ENCODE measurements at places on chromosomes 12 and 14. TPM values are rescaled to one million over a fixed set of nuclear protein-coding genes. Genes with fewer than 3 reads are reported as not detected.

- no peaks in the 10 kb centered on the region for H3K27me3 ChIP-seq
- H3K27ac ChIP-seq, result no peak overlapping the region
- no peaks in the 10 kb centered on the region for H3K4me1 ChIP-seq
These were observed 65.7 kb downstream of the PIK3C2G start for GRCh38 chr12:18327036-18327435.

GRCh38 chr14:67416810-67417209 lies 4.8 kb upstream of the PLEK2 start:
- no peaks in the 10 kb centered on the region for H3K27me3 ChIP-seq
- H3K4me3 ChIP-seq, result no peak overlapping the region
- no peaks in the 10 kb centered on the region for H3K36me3 ChIP-seq
- H3K27ac ChIP-seq, result no peak overlapping the region
- DNase-seq, result no peak

GRCh38 chr12:1357711-1358110 lies 236.7 kb downstream of the FBXL14 start:
- H3K27me3 ChIP-seq, result no peaks in the 10 kb centered on the region
- no peaks in the 10 kb centered on the region for H3K36me3 ChIP-seq
- no peak overlapping the region for H3K4me3 ChIP-seq

- no peak overlapping the region for H3K4me3 ChIP-seq
- H3K36me3 ChIP-seq, result no peaks in the 10 kb centered on the region
These were observed 6.1 kb downstream of the PELI2 start for GRCh38 chr14:56124327-56124726.

DNA sequence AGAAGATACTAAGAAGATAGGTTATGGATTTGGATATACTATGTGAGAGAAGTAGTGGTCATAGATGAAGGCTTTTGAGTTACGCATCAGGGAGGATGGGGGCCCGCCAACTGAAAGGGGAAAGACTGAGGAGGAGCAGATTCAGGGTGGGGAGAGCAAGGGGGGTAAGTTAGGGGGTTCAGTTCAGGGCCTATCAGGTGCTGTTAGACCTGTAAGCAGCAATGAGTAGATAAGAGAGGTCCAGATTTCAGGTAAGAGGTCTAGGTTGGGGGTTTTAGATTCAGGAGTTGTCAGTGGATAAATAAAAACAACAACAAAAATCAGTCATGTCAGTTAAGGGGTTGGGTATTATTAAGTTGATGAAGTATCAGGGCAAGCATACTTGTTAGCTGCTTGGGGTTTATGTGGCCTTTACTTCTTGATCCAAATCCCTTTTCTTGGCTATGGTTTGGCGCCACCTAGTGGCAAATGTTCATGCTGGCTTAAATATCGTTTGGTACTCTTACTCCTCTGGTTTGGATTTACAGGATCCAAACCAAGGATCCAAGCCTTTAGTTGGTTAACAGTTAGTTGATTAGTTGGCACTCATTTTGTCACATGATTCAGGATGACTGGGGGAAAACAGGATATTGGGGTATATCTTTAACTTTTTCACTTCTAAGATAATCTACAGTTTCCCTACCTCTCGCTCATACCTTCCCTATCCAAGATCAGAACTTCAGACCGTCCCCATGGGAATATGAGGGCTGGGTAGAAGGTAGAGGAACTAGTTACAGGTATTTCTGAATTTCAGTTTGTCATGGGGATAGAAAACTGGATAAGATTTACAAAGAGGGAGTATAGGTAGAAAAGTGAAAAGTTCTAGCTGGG lies 65.1 kb downstream of the PCNX1 start:
- H3K4me1 ChIP-seq, result peaks cover 13% of the 10 kb centered on the region
- no peak overlapping the region for H3K27ac ChIP-seq
- H3K27me3 ChIP-seq, result no peaks in the 10 kb centered on the region
- H3K36me3 ChIP-seq, result peaks cover 4% of the 10 kb centered on the region
- H3K4me3 ChIP-seq, result no peak overlapping the region

DNA sequence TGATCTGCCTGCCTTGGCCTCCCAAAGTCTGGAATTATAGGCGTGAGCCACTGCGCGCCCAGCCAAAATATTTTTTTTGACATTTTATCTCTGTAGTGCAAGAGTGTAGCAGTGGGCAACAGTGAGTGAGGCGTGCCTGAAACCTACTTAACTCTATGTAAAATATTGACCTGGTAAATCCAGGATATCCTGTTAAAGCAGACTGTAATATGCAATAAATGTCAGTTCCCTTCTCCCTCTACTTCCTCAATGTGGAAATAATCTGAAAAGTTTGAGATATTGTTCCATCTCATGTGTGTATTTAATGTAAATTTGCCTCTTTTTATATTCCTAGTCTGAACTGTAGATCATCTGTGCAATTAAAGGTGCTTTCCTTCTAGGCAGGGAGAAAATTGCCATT lies 9.5 kb upstream of the CDK17 start:
- no peak overlapping the region for H3K27ac ChIP-seq
- no peaks in the 10 kb centered on the region for H3K36me3 ChIP-seq
- DNase-seq, result no peak
- H3K4me1 ChIP-seq, result no peaks in the 10 kb centered on the region
- H3K4me3 ChIP-seq, result no peak overlapping the region

DNA sequence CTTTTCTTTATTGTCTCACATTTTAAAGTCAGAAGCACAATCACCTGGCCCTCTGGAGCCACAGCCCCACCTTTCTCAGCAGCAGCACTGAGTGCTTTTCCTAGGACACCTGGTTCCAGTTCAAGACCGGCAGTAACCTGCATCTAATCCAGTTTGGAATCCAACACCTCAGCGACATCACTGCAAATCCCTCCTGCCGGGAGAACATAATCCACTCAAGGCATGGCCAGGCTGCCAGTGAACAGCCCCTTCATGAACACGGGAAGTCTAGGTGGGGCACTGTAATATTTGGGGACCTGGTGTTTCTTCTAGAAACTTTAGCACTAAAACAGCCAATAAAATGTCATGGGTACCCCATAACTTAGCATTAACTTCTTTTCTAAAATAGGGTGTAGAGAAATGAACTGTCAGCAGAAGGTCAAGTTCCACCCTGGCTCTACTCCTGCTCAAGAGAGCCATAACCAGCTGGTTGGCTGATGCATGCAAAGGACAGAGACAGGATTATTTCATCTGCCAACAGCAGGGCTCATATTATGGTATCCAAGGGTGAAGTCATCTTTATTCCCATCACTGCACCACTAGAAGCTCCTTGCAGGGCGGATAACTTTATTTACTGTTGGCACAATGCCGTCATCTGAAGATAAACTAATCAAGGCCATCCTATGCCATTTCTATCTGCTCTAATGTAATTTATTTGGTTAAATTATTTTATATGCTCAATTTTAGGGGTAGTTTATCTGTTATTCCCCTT lies 76.7 kb downstream of the TTC7B start:
- H3K27me3 ChIP-seq, result no peaks in the 10 kb centered on the region
- H3K4me1 ChIP-seq, result no peaks in the 10 kb centered on the region
- no peak for DNase-seq
- no peak overlapping the region for H3K4me3 ChIP-seq

- no peak overlapping the region for H3K4me3 ChIP-seq
- no peaks in the 10 kb centered on the region for H3K36me3 ChIP-seq
- peak overlapping the region; percentile 88 for H3K27ac ChIP-seq
- no peaks in the 10 kb centered on the region for H3K27me3 ChIP-seq
These were observed 392.9 kb downstream of the ZFP36L1 start for GRCh38 chr14:68399971-68400370.

GRCh38 chr12:125492354-125493270 lies 427.4 kb downstream of the AACS start:
- no peak overlapping the region for H3K27ac ChIP-seq
- H3K27me3 ChIP-seq, result peaks cover 3% of the 10 kb centered on the region
- no peak for DNase-seq
- peaks cover 6% of the 10 kb centered on the region for H3K4me1 ChIP-seq
- no peak overlapping the region for H3K4me3 ChIP-seq
- peaks cover 4% of the 10 kb centered on the region for H3K36me3 ChIP-seq

- H3K27me3 ChIP-seq, result peaks cover 11% of the 10 kb centered on the region
- H3K27ac ChIP-seq, result peak overlapping the region; percentile 64
- H3K36me3 ChIP-seq, result no peaks in the 10 kb centered on the region
- DNase-seq, result no peak
These were observed 4.0 kb downstream of the MYH7 start for GRCh38 chr14:23431486-23431885.

- H3K4me1 ChIP-seq, result no peaks in the 10 kb centered on the region
- no peaks in the 10 kb centered on the region for H3K36me3 ChIP-seq
- DNase-seq, result no peak
- no peak overlapping the region for H3K27ac ChIP-seq
- H3K27me3 ChIP-seq, result no peaks in the 10 kb centered on the region
These were observed 71.6 kb upstream of the STXBP6 start for GRCh38 chr14:25121337-25122129.

DNA sequence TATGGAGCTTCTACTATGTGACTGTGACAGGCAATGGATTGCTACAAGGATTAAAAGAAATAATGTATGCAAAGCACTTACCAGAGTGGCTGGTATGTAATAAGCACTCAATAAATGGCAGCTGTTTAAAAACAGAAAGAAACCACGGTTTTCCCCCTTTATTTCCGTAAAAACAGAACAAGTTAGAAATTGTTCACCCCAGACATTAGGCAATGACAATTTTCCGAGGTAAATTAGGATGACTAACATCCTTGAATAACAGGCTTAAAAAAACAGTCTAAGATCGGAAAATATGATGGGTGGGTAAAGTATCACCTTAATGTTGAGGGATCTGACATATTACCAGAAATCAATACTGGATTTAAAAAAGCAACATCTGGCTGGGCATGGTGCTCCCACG lies 20.9 kb upstream of the CNIH1 start:
- H3K36me3 ChIP-seq, result peaks cover 9% of the 10 kb centered on the region
- no peaks in the 10 kb centered on the region for H3K4me1 ChIP-seq
- no peak overlapping the region for H3K4me3 ChIP-seq

DNA sequence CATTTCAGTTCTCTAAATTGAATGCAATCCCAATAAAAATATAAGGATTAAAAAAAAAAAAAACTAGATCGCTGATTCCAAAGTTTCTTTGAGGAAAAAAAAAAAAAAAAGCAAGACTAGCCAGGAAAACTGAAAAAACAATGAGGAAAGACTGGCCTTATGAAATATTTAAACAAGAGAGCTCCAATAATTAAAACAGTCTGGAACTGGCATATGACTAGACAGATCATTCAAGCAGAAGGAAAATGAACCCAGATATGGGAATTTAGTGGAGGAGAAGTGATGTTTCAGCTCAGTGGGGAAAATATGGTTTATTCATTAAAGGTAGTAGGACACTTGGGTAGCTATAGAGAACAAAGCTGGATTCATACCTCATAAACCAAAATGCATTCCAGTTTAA lies 42.0 kb upstream of the TBC1D15 start:
- H3K4me3 ChIP-seq, result no peak overlapping the region
- no peaks in the 10 kb centered on the region for H3K36me3 ChIP-seq
- H3K27me3 ChIP-seq, result no peaks in the 10 kb centered on the region
- no peak for DNase-seq
- no peak overlapping the region for H3K27ac ChIP-seq

- DNase-seq, result no peak
- H3K36me3 ChIP-seq, result peaks cover 2% of the 10 kb centered on the region
- peaks cover 3% of the 10 kb centered on the region for H3K27me3 ChIP-seq
- no peak overlapping the region for H3K4me3 ChIP-seq
- H3K4me1 ChIP-seq, result peaks cover 13% of the 10 kb centered on the region
These were observed 10.1 kb upstream of the TBPL2 start for GRCh38 chr14:55450539-55450938.

- H3K4me3 ChIP-seq, result peak overlapping the region; percentile 87
- H3K27me3 ChIP-seq, result peaks cover 63% of the 10 kb centered on the region
- H3K4me1 ChIP-seq, result peaks cover 26% of the 10 kb centered on the region
- no peaks in the 10 kb centered on the region for H3K36me3 ChIP-seq
These were observed 768.1 kb upstream of the TBX3 start for GRCh38 chr12:115451780-115452736.

GRCh38 chr14:45904314-45904713 lies 651.3 kb upstream of the MIS18BP1 start:
- H3K4me1 ChIP-seq, result no peaks in the 10 kb centered on the region
- H3K27me3 ChIP-seq, result no peaks in the 10 kb centered on the region
- H3K36me3 ChIP-seq, result no peaks in the 10 kb centered on the region
- H3K4me3 ChIP-seq, result no peak overlapping the region
- no peak for DNase-seq

DNA sequence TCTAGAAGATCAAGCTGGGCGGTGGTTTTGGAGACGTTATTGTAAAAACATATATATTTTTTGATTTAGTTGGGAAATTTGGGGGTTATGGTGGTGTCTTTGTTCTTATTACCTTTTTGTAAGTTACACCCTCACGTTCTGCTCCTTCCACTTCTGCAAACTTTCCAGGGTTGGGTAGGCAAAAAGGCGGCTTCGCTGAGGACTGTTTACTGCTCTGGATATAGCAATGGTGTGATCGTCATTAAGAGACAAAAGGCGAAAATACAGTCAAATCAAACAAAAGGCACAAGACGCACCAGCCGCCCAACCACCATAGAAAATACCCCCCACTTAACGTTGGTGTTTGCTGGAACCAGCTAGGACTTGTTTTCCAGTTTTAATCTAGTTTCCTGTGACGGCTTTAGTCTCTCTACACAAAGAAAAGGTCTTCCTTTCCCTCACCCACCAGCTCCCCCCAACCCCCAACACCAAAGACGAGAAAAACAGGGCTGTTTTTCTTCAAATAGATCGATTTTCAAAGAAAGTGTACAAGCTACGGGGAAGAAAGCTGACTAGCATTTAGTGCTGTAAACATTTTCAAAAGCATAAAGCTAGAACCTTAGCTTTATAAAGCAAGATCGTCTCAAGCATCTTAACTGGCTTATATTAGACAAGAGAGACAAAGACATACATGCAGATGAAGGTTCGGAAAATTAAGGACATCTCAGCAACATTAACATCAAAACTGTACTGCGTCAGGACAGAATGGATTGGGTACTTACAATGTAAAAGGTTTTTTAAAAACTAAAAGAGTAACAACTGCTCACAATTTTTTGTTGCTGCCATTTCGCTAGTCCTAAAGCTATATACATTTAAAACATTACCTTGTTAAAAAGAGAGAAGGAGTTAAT lies 2.0 kb upstream of the SETD1B start:
- H3K27ac ChIP-seq, result peak overlapping the region; percentile 99
- DNase-seq, result no peak
- H3K27me3 ChIP-seq, result peaks cover 31% of the 10 kb centered on the region
- peaks cover 62% of the 10 kb centered on the region for H3K4me1 ChIP-seq

- no peak for DNase-seq
- H3K4me1 ChIP-seq, result no peaks in the 10 kb centered on the region
- H3K27me3 ChIP-seq, result peaks cover 3% of the 10 kb centered on the region
- H3K27ac ChIP-seq, result no peak overlapping the region
- H3K36me3 ChIP-seq, result no peaks in the 10 kb centered on the region
- H3K4me3 ChIP-seq, result no peak overlapping the region
These were observed 1074.6 kb downstream of the FLRT2 start for GRCh38 chr14:86604561-86604960.

- no peak overlapping the region for H3K27ac ChIP-seq
- H3K27me3 ChIP-seq, result no peaks in the 10 kb centered on the region
- H3K4me3 ChIP-seq, result no peak overlapping the region
- no peaks in the 10 kb centered on the region for H3K4me1 ChIP-seq
- no peak for DNase-seq
These were observed 101.8 kb downstream of the LMO3 start for GRCh38 chr12:16504200-16504599.

- H3K4me1 ChIP-seq, result peaks cover 37% of the 10 kb centered on the region
- H3K4me3 ChIP-seq, result peak within 1 kb of the TSS; percentile 95
- DNase-seq, result peak; percentile 85
- H3K27ac ChIP-seq, result peak within 1 kb of the TSS; percentile 85
These were observed at the start of gene ERC1 for GRCh38 chr12:990661-991349. ERC1 (plus strand) TSS chr12:991223; CDS start chr12:1027904, 36,681 bp downstream.

Gene CACNA1C
- 1.6 TPM for total RNA-seq

Gene MYO1A
- 0.40 TPM for total RNA-seq

Gene NUP37
- total RNA-seq, result 46.4 TPM

Gene SLC25A21
- total RNA-seq, result 2.2 TPM

Gene CLEC6A
- not detected for total RNA-seq
